ENCODE measurements at places on chromosomes 4 and X.

DNA sequence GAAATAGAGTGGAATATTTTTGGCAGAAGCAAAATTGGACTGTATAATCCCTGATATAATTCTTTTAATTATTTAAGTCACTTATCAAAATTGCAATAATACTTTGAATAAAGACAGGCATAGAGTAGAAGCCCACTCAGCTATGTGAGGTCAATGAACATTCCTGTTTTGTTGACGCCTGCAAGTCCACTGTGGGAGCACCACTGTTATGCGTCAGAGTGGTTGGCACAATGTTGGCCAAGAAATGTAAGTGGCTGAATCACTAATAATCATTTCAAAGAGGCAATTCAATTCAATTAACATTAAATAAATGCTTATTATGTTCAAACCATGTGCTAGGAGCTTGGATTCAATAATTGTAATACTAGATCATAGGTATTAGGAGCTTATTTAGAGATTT is 221.0 kb downstream of the SPCS3 start:
- DNase-seq, result no peak

DNA sequence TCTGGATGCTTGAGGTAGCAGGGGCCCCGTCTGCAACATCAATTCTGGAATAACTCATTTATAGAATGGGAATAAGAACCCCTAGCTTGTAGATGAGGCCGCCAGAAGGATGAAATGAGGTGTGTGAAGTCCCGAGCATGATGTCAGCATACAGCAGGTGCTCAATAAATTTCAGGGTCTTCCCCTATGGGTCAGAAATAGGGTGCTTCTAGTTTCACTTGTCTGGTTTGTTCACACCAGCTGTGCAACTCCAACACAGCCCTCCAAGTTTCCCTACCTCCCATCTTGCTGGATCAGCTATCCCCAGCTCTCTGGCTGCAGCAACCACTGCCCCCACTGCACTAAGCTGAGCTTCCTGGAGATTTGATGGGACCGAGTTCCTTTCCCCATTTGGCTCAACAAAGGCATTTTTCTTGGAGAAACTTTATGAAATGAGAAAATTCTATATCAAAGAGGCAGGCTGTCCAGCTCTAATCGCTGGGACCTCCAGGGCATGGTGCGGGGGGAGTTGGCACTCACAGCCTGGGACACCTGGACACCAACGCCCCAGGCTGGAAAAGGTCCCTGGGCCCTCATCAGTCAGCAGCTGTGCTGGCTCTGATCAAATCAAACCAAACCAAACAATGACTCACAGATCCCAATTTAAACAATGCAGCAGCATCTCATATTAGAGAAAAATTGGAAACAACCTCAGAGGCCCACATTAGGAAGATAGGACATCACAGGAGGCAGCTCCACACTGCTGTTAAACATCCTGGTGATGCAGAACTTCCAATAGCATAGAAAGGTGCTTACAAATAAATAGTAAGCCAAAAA is 13.3 kb downstream of the SLC2A9 start:
- no peak for DNase-seq

DNA sequence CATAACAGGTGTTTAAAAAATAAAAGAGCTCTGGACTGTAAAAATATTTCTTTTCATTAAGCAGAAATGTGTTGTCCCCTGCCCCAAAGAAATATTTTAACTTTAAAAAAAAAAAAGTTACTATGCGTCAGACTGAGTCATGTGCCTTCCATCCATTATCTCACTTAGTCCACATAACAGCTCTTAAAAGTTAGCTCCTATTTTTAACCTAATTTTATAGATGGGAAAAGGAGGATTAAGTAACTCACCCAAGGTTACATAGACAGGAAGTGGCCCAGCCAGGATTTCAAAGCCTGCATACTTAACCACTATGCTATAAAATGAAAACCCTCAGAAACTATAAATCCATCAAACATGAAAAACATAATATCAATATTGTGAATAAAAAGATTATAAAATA is 97.7 kb downstream of the MANBA start:
- DNase-seq, result no peak

DNA sequence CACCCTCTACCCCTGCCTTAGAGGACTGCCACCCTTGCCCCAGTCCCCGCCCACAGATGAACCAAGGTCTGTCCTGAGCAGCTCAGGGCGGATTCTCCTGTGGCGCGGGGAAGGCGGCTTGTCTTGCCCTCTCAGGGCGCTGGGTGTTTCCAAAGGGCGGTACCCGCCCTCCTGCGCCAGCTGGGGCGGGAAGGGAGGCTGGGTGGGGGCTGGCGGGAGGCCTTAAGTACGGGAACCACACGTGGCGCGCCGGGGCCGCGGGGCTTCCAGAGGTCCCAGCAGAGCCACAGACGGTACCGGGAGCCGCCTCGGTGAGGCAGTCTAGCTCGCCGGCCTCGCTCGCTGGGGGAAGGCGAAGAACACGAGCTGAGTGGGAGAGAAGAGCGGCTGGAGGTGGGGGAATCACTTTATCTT is 361.1 kb downstream of the MID1IP1 start:
- no peak for DNase-seq

DNA sequence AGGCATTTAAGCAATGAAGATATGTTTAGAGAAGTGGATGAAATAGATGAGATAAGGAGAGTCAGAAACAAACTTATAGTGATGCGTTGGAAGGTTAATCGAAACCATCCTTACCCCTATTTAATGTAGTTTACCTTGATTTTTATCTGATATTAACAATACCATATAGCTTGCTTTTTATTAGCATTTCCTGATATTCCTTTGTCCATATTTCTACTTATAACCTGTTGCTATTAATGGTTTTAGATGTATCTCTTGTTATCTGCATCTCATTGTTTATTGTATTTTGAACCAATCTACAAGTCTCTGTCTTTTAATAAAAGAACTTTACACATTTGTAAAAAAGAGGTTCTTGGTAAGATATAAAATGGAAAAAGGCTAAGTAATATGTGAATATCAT is 1.6 kb downstream of the TCEAL9 start:
- no peak for DNase-seq

DNA sequence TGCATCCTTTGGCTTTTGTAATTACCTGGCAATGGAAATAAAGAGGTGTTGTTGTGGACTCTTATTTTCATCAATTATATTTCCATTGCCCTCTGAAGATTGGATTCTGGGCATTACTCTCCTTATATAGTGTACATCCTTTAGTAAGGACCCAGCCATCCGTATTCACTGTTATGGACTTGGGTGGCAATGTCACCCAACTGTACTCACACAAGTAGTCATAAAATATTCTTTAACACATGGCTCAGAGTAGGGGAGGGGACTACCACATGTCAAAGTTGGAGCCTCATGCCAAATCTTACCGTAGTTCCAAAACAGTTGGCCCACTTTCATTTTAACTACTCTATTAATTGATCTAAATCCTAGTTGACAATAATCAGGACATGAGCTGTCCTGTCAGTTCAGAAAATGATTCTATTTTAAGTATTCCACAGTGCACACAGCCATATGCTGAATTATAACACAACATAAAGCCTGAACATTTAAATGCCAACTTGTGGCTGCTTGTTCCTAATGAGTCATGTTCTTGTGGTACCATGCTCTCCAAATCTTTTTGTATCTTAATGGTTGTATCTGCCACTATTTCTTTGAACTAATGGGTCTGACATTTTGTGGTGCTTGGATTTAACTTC is 4.9 kb downstream of the FRAS1 start:
- no peak for DNase-seq

DNA sequence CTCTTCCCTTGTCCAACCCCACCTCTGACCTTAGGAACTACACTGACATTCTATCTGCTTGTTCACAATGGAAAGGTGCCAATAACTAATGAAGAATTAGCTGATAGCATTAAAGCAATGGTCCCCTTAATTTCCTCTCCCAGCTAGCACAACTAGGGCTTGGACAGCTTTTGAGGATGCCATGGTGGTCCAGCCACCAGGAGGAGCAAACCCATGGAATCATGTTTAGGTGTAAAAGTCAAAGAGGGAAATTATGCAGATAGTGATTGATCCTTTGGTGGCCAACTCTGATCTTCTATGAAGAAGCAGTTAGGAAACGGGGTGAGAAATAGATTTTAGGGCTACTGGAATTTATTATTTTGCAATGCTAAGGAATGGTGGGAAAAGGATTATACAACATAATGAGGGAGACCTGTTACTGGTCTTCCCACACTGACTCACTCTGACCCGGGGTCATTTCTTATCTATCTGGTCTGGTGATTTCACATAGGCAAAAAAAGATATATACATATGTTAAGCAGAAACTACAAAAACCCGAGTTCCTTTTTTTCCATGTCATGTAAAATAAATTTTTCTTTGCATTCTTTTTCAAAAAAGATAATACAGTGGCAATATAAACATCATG is 45.8 kb upstream of the FBXW7 start:
- no peak for DNase-seq

All from RWPE2 (cell line).